ENCODE measurements at places on chromosomes 13 and 19.
A peak's percentile ranks its signal among the peaks of the same experiment; 100 is the strongest.

DNA sequence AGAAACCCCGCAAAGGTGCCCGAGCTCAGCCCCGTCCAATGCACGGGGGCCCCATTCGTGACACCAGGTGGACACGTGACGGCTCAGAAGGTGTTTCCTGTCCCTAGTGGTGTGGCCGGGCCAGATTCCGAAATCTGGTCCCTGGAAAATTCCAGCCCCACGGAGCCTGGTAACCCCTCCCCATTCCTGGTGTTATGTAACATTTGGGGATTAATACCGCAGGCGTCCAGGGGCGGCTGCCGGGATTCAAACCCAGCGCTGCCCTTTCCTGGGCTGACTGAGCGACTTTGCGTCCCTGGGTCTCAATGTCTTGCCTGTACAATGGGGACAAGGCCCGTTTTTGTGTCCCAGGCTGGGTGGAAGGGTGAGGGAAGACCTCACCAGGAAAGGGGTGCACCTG, 1.0 kb upstream of the PLK5 start:
- DNase-seq: no peak

DNA sequence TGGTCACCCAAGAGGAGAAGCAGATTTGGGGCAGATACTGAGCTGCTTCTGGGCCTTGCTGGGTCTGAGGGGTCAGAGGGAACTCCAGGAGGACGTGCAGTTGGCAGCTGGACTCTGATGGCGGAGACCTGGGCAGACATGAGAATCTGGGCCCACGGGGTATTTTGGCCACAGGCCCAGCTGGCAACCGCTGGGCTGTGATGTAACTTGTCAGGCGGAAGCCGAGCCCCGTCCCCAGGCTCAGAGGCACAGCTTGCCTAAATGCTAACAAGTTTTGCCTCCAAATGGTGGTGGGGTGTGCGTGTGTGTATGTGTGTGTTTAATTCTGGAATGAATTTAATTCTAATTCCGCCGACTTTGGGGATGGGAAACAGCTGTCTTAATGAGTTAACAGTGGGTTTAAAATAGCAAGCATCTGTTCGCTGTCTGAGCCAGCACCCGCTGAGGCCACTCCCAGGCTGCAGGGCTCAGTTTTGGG, 11.6 kb downstream of the ZNRF4 start:
- no peak for DNase-seq

GRCh38 chr13:46586751-46587514, 34.0 kb downstream of the LRCH1 start:
- DNase-seq: no peak

GRCh38 chr13:76854894-76855293, 31.3 kb downstream of the KCTD12 start:
- no peak for DNase-seq

- DNase-seq: no peak
Observed at GRCh38 chr19:11486661-11487503, 6.0 kb upstream of the ELAVL3 start.

GRCh38 chr13:113934576-113934975, 39.3 kb downstream of the C13orf46 start:
- no peak for DNase-seq

GRCh38 chr19:39021063-39021462, 11.3 kb downstream of the FBXO27 start:
- no peak for DNase-seq

DNA sequence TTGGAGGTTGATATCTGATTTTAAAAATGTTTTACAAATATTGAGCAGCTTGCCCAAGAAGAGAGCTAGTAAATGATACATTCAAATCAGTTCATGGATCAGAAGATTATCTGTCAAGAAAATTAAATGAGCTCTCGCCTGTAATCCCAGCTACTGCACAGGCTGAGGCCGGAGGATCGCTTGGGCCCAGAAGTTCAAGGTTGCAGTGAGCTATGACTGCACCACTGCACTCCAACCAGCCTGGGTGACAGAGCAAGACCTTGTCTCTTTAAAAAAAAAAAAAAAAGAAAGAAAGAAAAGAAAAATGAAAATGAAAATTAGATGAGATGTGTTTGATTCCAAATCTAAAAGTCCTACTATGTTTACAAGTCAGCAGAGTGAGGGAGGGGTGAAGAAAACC, 2.4 kb downstream of the SPART start:
- DNase-seq: no peak

DNA sequence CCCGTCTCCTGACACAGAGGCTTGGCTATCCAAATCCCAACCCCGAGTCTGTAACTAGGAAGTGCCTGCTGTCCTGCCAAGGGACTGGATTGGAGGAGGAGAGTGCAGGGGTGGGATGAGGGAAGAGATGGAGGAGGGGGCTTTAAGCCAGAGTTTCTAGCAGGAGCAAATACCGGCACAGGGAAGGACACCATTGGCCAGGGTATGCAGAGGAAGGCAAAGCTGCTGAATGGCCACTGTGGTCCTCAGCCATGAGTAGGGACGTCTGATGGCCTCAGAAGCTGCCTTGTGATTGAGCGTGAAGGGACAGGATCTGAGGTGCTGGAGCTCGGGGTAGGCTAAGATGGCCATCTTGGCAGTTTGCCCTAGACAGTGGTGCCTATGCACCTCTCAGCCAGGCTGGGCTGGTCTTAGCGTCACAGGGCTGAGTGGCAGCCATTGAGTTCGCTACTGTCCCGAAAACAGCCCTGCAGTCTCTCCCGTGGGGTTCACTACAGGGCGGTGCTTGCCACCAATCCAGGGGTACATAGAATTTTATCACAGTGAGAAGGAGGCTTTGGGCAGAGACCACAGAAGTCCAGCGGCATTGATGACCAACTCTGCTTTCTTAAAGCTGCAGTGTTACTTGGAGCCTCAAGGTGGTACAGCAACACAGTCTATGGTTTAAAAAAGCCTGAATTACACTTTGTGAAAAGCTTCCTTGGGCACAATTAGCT, 61.8 kb downstream of the AKAP11 start:
- DNase-seq: peak; percentile 62

DNA sequence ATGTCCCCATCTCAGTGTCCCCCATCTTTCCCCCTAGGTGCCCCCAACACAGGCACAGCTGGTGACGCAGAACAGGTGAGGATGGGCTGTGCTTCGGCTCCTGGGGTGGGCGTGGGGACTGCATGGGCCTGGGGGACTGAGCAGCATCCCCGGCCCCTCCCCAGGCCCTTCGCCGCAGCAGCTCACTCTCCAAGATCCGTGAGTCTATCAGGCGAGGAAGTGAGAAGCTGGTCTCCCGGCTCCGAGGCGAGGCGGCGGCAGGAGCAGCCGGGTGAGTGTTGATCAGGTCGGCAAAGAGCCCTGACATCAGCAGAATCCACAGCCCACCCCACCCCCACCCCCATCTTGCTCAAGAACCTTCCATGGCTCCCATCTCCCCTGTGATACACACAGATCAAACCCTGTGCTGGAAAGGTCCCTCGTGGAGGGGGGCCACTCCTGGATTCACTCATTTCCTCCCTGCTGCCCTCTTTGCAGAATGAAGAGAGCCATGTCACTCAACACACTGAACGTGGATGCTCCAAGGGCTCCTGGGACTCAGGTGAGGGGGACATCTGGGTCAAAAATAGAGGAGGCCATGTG, 10.0 kb downstream of the KLC3 start:
- no peak for DNase-seq

DNA sequence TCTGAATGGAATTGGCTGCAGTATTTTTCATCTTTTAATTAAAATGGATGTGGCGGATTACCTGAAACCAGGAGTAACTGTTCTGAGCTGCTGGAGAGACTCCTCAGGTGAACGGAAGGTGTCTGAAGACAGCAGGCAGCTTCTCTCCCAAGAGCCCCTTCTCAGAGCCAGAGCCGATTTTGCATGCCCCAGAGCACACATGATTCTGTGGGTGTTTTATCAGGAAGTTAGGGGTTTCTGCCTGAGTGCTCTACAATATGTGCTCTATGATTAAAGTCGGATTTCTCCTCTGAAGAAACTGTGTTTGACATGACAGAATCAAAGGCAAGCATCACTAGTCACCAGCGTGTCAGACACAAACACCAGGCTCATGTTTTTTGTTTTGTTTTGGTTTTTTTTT, 60.7 kb upstream of the MCF2L start:
- no peak for DNase-seq

DNA sequence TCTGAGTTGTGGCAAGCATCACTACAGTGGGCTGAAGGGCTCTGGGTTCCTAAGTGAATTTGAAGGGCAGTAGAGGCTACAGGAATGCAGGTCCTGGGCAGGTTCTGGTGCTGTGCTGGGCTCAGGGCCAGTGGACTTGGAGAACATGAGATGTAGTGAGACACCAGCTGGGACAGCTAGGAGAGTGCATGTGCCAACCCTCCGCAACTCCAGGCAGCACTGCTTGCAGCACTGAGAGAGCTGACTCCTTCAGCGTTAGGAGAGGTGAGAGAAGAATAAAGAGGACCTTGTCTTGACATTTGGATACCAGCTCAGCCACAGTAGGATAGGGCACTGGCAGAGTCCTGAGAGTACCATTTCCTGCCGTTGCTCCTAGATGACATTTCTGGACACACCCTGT, 739.9 kb upstream of the PRR20A start:
- DNase-seq: no peak

DNA sequence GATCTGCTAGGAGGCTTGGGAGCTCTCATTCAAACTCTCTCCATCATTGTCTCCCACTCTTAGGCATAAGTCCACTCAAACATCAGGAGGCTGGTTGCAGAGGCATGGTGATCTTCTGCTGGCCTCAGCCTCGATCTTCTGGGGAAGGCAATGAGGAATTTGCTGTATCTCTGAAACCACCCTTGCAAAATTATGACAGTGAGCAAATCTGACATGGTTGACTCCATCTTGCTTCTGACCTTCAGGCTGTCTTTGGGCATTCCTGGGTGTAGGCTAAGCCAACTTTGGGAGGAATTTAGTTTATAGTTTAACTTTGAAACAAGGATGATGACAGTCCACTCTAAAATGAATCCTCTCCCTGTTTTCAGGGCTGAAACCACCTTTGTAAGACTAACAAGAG, 84.1 kb upstream of the ABCC4 start:
- DNase-seq: no peak

GRCh38 chr13:46614582-46614981, 61.6 kb downstream of the LRCH1 start:
- no peak for DNase-seq

- no peak for DNase-seq
Observed at GRCh38 chr13:113405481-113406300, 41.8 kb upstream of the GRTP1 start.

DNA sequence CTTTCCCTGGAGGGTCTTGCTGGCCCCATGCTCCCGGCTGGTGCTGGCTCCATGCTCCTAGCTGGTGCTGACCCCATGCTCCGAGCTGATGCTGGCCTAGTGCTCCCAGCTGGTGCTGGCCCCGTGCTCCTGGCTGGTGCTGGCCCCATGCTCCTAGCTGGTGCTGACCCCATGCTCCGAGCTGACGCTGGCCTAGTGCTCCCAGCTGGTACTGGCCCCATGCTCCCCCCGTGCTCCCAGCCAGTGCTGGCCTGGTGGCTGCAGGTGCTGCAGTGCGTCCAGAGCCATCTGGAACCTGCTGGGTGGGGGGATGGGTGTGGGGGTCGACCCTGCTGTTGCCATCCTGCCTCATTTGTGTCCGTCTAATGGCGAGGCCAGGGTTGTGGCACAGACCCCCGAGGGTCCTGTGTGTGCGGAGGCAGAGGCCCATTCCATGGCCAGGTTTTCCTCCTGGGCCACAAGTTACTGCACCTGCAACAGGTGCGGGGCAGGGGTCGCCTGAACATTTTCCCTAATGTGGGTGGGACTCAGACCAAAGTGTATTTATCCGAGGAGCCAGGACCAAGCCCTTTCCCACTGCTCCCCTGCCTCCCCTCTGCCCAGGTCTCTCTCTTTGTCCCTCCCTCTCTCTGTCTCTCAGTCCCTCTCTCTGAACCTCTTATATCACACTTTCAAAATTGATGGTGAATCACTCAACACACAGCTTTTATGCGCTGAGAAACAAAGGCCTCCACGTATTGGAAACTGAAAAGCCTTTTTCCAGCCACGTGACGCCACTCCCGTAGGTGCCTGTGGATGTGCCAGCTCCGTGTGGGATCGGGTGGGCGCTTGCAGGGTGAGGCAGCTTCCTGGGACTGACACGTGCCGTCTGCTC, 45.1 kb downstream of the MCF2L start:
- no peak for DNase-seq

- DNase-seq: no peak
Observed at GRCh38 chr19:30446850-30447552, 74.8 kb downstream of the ZNF536 start.

DNA sequence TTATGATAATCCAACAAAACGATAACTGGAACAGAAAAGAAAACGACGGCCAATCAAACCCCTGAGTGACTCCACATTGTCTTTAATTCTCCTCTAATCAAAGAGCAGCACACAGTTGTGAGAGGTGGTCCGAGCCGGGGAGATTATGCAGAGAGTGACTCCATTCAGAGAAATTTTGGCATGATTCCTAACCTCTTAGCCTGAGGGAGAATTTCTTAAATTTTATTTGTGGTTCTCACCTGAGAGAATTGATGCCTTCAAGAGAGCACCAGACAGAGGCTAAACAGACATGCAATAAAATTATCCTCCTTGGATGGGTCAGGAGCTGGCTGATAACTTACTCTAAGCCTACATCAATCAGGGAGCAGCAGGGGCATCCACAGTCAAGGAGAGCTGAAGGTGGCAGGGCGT, 310.0 kb upstream of the KLF12 start:
- no peak for DNase-seq

DNA sequence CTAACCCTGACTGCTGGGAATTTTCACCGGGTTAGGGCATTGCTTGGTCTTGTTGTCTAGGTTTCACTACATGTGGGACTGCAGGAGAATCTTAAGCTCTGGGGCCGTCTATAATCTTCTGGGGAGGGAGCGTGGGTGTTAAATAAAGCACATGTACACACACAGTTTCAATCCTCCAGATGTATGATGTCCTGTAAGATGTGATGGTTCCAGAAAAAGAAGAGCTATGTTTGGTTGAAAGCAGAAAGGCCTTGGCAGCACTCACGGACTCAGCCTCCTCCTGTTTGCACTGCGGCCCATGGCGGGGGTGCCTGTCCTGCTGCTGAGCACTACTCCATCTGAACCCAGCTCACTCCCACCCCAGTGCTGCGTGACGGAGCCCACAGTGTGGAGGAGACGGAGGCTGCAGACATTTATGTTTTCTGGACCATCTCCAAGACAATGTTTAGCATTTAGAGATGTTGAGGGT, 343.5 kb downstream of the TEX29 start:
- no peak for DNase-seq

DNA sequence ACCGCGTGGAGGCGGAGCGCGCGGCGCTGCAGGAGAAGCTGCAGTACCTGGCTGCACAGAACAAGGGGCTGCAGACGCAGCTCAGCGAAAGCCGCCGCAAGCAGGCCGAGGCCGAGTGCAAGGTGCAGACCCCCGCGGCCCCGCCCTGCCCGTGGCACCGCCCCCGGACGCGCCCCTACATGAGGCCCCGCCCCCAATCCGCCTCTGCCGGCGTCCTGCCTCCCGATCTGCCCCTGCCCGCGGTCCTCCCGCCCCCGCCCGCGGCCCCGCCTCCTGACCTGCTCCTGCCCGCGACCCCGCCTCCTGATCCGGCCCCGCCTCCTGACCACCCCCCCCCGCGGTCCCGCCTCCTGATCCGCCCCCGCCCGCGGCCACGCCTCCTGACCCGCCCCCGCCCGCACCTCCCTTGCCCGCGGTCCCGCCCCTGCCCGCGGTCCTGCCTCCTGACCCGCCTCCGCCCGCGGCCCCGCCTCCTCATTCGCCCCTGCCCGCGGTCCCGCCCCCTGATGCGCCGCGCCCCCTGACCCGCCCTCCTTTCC, 11.7 kb downstream of the PRR36 start:
- peak; percentile 96 for DNase-seq
